Renal cortex interstitium (tissue), 15 donors: ENCODE measurements at places on chromosomes 16 and 17. TPM values are rescaled to one million over a fixed set of nuclear protein-coding genes. Genes with fewer than 3 reads are reported as not detected.

- DNase-seq: no peak
Measured at GRCh38 chr16:57485091-57485915, 990 bp downstream of the DOK4 start.

- DNase-seq: no peak
Measured at GRCh38 chr16:27110524-27110896, 43.8 kb downstream of the C16orf82 start.

- DNase-seq: no peak
Measured at GRCh38 chr16:12375046-12375740, 398.7 kb downstream of the SNX29 start.

- DNase-seq: no peak
Measured at GRCh38 chr17:67265436-67266019, 20.5 kb upstream of the HELZ start.

- no peak for DNase-seq
Measured at GRCh38 chr16:4989391-4990006, 31.4 kb downstream of the SEC14L5 start.

The IL21R gene
- 0.32 TPM for polyA plus RNA-seq

GRCh38 chr17:36879027-36879426 lies 58.2 kb upstream of the LHX1 start:
- DNase-seq: no peak

DNA sequence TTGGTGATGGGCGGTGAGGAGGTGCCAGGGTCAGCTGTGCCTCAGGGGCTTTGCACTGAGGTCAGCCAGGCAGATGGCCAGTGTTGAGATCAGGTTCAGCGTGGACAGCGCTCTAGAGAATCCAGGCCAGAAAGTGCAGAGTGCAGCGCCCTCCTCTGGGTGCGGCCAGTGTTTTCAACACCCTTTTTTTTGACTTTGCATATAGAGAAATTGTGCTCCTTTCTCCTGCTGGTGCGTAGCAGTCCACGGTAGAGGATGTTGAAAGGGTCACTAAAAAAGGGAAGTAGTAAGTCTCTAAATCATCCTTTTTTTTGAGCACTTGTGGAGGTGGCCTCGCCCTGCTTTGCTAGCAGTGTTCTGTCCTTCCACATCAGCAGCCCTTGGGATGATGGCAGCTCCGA lies 53.9 kb downstream of the BANP start:
- no peak for DNase-seq

The KRTAP4-3 gene
- polyA plus RNA-seq: not detected

DNA sequence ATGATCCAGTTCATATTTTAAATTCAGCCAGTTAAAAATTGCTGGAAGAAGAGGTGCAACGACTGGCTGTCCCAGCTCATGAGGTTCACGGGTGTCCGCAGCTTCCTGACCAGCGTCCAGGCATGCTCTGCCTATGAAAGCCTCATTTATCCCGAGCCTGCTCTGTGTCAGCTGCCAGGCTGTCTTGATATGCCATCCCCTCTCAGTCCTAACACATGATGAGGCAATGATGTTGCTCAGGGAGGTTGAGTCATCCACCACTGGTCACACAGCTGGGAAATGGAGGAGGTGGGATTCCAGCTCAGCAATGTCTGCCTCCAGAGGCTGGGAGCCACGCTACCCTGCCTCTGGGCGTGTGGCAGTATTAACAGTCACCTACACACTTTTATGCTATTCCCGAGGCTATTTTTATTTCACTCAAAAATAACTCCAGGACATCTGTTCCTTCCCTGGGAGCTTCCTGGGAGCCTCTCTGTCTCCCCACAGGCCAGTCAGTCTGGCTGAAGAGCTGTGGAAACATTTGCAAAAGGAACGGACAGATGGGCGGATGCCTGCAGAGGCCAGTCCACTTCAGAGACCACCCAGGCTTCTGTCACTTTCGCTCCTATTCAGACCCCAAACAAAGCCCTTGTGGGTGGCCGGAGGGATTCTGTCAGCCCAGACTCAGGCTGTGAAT lies 22.5 kb downstream of the RAB11FIP4 start:
- DNase-seq: no peak
